Activated CD4-positive, alpha-beta T cell treated with anti-CD3 and anti-CD28 coated beads, Interleukin-2, amount 10 ng/mL, durations not matched to agents 7 days and 5 days (primary cell): ENCODE measurements at places on chromosomes 3 and 15. TPM values are rescaled to one million over a fixed set of nuclear protein-coding genes. Genes with fewer than 3 reads are reported as not detected.

CYB561D2 gene
- 35.3 TPM for total RNA-seq

ECE2 gene
- total RNA-seq: not detected

DNA sequence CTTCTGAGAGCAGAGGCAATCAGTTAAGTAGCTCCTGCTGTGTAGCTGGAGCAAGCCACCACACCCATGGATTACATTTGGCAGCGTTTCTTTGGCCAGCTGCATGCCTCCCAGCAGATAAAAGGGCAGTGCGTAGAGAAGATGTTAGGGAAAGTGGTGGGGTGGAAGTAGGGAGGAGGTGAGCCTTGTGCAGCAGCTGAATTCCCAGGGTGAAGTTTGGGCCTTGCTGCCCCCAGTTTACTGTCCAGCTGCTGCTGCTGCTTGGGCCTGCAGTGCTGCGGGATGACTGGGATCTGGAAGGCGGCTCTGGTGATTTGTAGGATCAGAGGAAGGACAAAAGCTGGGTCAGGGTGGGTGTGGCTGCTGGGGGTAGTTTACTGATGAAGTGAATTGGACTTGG lies 318.7 kb upstream of the C2CD4B start:
- DNase-seq: no peak
- H3K27ac ChIP-seq: no peak overlapping the region
- peaks cover 5% of the 10 kb centered on the region for H3K27me3 ChIP-seq
- no peaks in the 10 kb centered on the region for H3K4me1 ChIP-seq
- no peak overlapping the region for H3K4me3 ChIP-seq
- H3K36me3 ChIP-seq: no peaks in the 10 kb centered on the region

DNA sequence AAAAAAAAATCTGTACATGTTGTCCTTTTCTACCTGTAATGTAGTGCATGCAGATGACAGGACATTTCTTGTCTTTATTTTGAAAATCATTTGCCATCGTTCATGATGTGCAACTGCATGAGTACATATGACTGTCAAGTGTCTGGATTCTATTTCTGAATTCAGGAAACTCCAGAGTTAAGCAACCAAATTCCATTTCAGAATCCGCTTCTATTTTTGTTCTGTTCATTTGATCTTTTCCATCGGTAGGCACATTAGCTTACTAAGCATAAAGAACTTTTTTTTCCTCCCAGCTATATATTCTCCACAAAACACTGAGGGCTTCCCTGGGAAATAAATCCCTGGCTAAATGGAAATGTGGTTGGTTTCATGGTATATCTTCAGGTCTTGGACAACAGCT lies 365.6 kb downstream of the PTPRG start:
- DNase-seq: no peak
- no peak overlapping the region for H3K27ac ChIP-seq

DNA sequence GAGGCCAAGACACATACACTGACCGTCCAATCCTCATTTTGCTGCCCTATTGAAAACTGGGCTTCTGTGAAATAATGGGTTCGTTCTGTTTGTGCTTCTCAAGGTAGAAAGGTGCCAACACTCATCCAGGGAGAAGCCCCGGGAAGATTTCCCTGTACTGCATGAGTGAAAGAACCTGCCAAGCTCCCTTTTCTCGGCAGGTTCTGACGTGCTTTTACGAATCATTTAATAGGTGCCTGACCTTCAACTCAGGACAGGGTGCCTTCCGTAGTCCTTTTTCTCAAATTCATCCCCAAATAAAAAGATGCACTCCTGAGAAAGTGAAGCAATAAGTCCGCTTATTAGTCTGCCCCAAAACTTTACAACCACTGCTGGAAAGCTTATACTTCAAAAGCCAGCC lies 64.2 kb downstream of the B3GNT5 start:
- no peaks in the 10 kb centered on the region for H3K27me3 ChIP-seq
- H3K36me3 ChIP-seq: peaks cover 5% of the 10 kb centered on the region
- peaks cover 29% of the 10 kb centered on the region for H3K4me1 ChIP-seq
- no peak overlapping the region for H3K27ac ChIP-seq
